ENCODE measurements at places on chromosomes 1 and 21. TPM values are rescaled to one million over a fixed set of nuclear protein-coding genes. Genes with fewer than 3 reads are reported as not detected.

The LCE2A gene
- not detected for total RNA-seq

The CNR2 gene
- total RNA-seq = under 0.01 TPM

The TP73 gene
- total RNA-seq = not detected

The THEM5 gene
- not detected for total RNA-seq

The ADAMTSL4 gene
- 23.4 TPM for total RNA-seq

The WDR3 gene
- 15.6 TPM for total RNA-seq

The INAVA gene
- total RNA-seq = 3.6 TPM

The CNIH3 gene
- 9.4 TPM for total RNA-seq

The AIRE gene
- 0.72 TPM for total RNA-seq

The CXADR gene
- 26.7 TPM for total RNA-seq

The FGR gene
- 0.96 TPM for total RNA-seq

The HMCN1 gene
- total RNA-seq = 29.6 TPM

The TAS1R1 gene
- not detected for total RNA-seq

The SLC45A3 gene
- 3.6 TPM for total RNA-seq

- no peak for DNase-seq
Observed at GRCh38 chr1:171345536-171345935, 31.6 kb downstream of the FMO4 start.

DNA sequence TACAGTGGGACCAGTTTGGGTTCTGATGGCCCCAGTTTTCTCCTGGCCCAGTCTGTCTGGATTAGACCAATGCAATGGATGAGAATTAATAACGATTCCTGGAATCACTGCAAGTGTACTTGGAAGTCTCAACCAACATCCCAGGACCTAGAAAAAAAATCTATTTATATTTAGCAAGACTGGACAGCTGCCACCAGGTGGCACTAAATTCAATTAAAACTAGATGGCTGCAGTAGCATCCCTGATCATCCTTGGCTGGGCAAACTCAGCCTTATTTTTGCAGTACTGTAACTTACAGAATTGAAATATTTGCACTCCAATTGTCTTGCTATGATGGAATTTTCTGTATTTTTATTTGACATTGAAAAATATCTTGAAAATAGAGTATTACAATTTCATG, 165.7 kb downstream of the NCAM2 start:
- DNase-seq = peak; percentile 74

- no peak for DNase-seq
Observed at GRCh38 chr1:61782771-61783170, 40.5 kb downstream of the PATJ start.

- DNase-seq = no peak
Observed at GRCh38 chr1:183566026-183566425, 24.2 kb downstream of the NCF2 start.

GRCh38 chr1:35718492-35719336, at the start of gene C1orf216:
Gene C1orf216, minus strand, starts transcription at chr1:35718884. Its CDS starts 2,563 bp downstream, at chr1:35716321.
- peak; percentile 83 for DNase-seq

DNA sequence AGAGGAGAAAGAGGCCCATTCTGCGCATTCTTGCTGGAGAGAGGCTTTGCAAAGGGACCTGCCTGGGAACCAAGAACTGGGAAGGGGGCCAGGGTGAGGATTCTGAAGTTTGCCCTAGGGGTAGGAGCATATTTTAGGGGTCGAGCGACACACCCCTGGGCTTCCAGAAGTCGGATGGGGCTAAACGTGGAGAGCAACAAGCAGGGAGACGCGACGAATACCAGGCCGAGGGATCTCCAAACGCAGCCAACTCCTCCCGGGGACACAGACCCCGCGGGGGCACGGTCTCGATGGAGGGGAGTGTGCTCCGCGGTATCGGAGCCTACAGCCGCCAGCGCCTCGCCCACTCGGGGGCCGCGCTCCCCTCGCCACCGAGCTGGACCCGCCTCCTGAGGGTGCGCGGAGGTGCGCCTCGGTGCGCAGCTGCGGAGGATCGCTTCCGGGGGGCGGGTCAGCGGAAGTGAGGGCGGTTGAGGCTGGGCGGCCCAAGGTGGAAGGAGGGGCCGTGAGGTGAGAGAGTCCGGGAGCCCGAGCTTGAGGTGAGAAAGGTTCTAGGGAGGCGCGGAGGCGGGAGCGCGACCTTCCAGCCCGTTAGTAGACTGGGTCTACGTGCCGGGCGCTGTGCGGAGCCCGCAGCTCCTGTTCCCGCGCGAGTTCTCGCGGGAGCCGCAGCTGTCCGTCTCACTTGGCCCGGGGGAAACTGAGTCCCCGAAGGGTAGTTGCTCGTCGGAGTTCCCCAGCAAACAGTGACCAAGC, at the start of gene MTFR1L:
TSS of gene MTFR1L (plus strand) at position 464 of the 756 bp plus-strand sequence. CDS start 3,151 bp downstream, outside the sequence.
- peak; percentile 94 for DNase-seq

GRCh38 chr1:6075748-6076147, 30.1 kb downstream of the KCNAB2 start:
- no peak for DNase-seq

DNA sequence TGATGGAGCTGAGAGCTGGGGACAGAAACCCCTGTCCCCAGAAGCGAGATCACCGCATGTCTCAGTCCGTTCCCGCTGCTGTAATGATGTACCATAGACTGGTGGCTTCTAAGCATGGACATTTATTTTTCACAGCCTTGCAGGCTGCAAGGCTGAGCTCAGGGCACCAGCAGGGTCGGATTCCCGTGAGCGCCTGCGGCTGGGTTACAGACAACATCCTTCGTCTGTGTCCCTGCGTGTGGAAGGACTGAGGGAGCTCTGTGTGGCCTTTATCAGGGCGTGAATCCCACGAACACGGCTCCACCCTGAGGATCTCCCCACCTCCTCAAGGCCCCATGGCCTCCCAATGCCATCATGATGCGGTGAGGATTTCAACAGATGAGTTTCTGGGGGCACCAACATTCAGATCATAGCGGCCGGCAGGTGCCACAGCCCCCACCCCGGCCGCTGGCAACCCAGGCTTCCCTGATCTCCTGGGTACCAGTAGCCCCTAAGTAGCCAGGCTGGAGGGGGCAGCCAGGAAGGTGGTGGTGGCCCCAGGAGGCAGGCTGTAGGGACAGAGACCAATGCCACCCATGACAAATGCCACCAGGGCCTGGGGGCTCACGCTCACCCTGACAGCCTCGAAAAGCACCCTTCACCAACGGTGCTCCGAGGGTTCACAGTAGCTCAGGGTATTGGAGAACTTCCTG, 104.4 kb downstream of the CRYAA start:
- DNase-seq = no peak

GRCh38 chr21:43603233-43603626, 56.1 kb downstream of the HSF2BP start:
- DNase-seq = no peak

GRCh38 chr1:208006258-208006920, 95.5 kb upstream of the CD34 start:
- DNase-seq = no peak

DNA sequence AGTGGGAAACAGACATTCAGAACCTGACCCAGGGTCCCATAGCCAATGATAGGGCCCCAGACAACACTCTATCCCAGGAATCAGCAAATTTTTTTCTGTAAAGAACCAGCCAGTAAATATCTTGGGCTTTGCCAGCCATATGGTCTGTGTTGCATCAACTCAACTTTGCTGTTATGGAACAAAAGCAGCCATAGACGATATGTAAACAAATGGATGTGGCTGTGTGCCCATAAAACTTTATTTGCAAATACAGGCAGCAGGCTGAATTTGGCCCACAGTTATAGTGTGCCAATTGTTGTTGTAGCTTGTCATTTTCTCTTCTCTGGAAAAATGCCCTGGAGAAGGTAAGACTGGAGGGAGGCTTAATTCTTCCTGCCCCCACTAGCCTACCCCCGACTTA, 431.1 kb upstream of the VAMP3 start:
- peak; percentile 44 for DNase-seq

DNA sequence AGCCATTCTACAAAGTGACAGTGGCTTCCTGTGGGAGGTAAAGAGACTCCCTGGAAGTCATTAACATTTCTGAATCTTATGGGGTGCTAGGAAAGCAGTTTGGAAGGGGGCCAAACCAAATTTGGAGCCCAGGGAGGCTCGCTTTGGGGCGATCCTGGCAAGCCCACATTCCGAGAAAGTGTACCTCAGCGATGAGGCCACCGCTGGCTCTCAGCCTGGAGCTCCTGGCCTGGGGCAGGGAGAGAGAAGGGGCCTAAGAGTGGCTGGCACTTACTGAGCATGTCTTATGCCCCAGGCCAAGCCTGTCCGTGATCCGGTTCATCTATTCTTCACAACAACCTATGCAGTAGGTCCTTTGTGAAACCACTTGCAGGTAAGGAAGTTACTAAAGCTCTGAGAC, 98.8 kb downstream of the CCDC185 start:
- DNase-seq = no peak

DNA sequence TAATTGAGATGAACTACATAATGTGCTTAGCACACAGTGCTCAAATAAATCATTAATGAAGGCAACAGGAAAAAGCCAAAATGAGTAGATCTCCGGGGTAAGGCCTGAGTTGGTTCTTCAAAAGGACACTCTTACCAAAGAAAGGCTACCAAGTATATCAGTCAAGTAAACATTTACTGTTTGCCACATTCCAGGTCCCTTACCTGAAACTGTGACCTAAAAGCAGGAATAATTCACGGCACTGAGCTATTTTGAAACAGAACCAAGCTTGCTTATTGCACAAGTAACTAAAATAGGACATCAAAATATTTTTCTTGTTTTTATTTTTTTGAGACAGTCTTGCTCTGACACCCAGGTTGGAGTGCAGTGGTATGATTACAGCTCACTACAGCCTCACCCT, 2.0 kb upstream of the PITHD1 start:
- no peak for DNase-seq

DNA sequence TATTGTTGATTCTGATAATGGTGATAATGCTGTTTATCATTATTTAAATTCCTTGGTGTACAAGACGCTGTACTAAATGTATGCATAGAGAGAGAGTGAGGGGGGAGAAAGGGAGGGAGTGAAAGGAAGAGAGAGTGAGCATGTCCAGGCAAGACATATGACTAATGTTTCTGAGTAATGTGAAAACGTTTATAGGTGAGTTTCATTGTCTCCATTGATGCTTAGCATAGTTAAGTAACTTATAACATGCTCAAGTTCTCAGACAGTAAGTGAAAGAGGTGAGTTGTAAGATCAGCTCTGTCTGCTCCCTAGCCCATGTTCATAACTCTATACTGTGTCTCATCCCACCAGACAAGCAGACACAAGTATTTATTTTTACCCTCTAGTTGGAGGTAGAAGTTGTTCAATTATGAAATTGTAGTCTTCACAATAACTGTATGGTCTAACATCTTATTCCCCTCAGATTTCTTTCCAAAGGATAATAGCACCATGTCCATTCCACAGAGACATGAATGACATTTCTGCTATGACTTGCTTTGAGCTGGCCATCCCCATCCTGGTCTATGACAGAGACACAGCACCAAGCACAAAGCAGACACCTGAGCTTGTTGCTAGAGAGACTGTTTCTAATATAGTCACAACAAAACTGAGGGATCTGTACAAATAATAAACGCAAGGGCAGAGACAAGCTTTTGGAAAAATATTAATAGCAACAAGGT, 285.1 kb downstream of the CACNA1E start:
- peak; percentile 14 for DNase-seq

GRCh38 chr1:220990427-220991339, 111.4 kb downstream of the HLX start:
- peak; percentile 81 for DNase-seq

- DNase-seq = no peak
Observed at GRCh38 chr21:36723371-36723881, 24.5 kb downstream of the SIM2 start.

DNA sequence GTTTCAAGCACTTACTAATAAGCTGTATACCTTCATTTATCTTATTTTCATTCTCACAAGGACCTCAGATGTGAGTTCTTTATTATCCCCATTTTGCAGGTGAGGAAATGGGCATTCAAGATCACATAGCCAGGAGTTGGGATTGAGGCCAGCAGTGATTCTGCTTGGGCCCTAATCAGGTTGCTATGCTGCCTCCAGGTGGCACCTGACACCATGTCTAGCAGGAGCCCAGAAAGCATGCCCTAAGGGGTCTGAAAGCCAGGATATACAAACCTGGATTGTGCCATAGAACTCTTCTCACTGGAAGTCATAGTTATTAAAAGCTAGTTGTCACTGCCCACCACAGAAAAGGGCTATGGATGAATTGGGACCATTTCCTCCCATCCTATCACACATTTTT, 61.1 kb downstream of the FYB2 start:
- no peak for DNase-seq

- DNase-seq = no peak
Observed at GRCh38 chr1:25208561-25209222, 23.6 kb downstream of the SYF2 start.

DNA sequence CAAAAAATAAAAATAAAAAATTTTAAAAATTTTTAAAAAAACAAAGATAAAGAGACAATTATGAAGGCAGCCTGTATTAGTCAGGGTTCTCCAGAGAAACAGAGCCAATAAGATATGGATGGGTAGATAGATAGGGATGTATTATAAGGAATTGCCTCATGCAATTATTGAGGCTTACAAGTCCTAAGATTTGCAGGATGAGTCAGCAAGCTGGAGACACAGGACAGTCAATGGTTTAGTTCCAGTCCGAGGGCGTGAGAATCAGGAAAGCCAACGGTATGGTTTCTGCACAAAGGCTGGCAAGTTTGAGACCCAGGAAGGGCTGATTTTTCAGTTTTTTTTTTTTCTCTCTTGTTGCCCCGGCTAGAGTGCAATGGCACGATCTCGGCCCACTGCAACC, 24.1 kb upstream of the EIF4G3 start:
- no peak for DNase-seq

GRCh38 chr1:211281320-211282022, 22.3 kb downstream of the RCOR3 start:
- no peak for DNase-seq

DNA sequence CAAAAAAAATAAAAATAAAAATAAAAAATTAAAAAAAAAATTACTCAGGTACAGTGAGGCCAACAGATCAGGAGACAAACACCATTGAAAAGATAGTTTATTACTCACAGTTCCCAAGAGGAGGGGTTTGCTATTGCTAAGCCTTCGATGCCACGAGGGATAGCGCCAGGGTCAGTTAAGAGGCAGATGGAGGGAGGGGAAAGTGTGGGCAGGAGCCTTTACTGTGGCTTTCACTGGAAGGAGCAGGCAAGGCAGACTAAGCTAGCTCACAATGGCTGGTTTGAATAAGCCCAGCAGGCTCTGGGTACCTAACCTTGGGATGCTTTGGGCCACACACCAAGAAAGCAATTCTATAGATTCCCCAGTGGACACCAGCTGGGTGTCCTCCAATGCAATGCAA, 12.7 kb upstream of the RNF187 start:
- DNase-seq = no peak

- peak; percentile 9 for DNase-seq
Observed at GRCh38 chr21:14452031-14452726, 69.2 kb upstream of the HSPA13 start.

GRCh38 chr1:243708210-243708609, 141.8 kb downstream of the AKT3 start:
- no peak for DNase-seq
